ENCODE measurements at places on chromosomes 3 and 15.

- DNase-seq: no peak
Measured at GRCh38 chr15:45351227-45351626, 27.1 kb downstream of the GATM start.

GRCh38 chr15:36793205-36793873, 213.9 kb downstream of the CDIN1 start:
- DNase-seq: no peak

DNA sequence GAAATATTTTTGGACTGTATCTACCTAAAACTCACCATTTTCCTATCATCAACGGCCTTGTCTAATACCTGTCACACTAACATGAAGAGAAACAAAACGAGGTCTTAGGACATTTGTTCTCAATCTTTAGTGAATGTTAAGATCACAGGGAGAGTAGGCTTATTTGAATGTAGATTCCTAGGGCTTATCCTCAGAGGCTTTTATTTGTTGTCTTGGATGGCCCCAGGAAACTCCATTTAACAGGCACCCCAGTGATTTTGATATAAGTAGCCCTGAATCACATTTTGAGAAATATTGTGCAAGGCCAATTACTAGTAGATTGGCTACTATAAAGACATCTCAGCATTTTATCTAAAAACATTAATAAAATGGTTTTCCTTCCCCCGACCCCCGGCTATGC, 367.4 kb downstream of the GAP43 start:
- DNase-seq: no peak

- DNase-seq: no peak
Measured at GRCh38 chr3:73228959-73229358, 167.5 kb downstream of the EBLN2 start.

DNA sequence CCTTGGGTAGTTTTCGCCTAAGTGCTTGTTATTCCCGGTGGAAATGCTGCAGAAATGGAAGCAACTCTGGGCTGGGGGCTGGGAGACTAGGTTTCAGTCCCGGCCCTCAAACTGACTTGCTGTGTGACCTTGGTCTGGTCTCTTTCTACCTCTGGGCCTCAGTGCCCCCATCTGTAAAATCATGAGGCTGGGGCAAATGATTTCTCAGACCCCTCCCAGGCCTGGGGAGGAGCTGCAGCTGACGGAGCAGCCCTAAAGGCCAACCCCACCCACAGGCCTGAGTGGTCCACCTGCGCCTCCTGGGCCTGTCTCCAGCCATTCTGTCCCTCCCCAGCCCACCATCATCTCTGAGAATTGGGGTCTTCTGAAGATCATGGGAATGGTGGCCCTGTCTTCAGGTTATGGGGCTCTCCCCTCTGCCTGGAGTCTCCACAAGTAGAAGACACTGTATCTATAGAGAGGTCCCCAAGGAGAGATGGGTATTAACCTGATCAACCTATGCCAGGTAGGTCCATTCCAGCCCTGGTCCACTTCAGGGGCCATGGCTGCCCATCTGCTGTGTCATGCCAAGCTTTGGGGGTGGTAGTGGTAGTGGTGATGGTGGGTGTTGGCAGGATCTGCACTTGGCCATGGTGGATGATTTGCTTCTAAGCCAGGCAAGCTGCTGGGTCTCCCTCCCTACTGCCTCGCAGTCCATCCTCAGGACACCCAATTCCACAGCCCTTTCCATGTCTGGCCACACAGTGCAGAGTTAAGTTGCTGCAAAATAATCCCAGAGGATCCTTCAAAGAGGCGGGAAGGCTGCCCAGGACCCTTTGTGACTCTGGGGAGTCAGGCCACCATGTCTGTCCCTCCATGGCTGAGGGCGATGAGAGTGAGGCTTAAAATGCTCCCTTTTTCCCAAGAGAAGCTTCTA, 46.0 kb downstream of the ITGA11 start:
- no peak for DNase-seq

DNA sequence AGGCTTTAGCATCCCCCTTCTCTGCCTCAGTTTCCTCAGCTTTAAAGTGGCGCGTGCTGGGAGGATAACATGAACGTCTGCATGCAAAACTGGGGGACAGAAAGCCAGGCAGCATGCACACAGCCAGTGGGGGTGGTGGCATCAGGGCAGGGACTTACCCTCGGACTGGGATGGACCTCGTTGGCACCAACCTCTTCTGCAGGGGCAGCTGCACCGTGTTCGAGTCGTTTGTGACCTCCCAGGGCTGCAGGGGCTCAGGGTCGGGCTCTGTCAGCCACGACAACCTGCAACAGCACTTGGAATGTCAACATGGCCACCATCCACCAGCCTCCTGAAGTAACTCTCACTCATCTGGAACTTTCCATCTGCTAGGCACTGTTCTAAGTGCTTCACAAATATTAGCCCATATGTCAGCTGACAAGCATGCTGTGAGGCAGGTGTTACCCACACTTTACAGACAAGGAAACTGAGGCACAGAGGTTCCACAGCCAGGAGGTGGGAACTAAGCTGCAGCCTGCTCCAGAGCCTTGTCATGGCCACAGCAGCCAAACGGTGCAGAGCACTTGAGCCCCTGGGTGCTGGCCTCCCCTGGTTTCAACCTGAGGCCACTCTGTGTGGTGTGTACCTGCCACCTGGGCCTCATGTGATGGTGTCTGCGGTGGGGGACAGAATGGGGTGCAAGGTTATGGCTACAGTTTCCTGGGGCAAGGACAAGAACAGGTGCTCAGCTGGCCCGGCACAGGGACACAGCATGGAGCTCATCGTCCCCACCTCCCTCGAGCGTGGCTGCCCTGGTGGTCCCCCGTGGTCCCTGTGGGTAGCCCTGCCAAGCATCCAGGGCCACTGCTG, 6.7 kb downstream of the C3orf22 start:
- DNase-seq: no peak

DNA sequence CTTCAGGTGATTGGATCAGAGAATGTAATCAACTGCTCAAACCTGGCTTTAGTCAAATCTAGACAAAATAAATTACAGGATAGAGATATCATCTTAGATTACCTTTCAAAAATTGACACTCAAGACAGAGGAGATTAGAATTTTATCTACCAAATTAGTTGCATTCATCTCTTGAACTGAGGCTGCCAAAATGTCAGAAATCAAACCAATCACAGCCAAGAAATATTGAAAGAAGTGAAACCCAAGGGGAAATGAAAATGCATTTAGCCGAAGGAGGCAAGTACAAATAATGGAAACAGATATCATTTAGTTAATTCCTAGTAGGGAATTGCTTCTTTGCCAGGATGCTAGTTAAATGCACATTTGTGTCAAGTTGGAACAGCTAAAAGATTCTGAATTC, 261.1 kb upstream of the PDZRN3 start:
- no peak for DNase-seq

- DNase-seq: no peak
Measured at GRCh38 chr3:4634894-4635293, 141.7 kb downstream of the ITPR1 start.

- no peak for DNase-seq
Measured at GRCh38 chr3:42264399-42265058, 1.5 kb downstream of the CCK start.

- peak; percentile 74 for DNase-seq
Measured at GRCh38 chr3:71070497-71071463, 512.7 kb downstream of the FOXP1 start.

GRCh38 chr3:130627143-130627855, 110.3 kb downstream of the COL6A6 start:
- no peak for DNase-seq

GRCh38 chr15:29612096-29612495, 210.2 kb downstream of the TJP1 start:
- peak; percentile 87 for DNase-seq

GRCh38 chr15:33675246-33675645, 293.1 kb upstream of the CHRM5 start:
- DNase-seq: no peak

DNA sequence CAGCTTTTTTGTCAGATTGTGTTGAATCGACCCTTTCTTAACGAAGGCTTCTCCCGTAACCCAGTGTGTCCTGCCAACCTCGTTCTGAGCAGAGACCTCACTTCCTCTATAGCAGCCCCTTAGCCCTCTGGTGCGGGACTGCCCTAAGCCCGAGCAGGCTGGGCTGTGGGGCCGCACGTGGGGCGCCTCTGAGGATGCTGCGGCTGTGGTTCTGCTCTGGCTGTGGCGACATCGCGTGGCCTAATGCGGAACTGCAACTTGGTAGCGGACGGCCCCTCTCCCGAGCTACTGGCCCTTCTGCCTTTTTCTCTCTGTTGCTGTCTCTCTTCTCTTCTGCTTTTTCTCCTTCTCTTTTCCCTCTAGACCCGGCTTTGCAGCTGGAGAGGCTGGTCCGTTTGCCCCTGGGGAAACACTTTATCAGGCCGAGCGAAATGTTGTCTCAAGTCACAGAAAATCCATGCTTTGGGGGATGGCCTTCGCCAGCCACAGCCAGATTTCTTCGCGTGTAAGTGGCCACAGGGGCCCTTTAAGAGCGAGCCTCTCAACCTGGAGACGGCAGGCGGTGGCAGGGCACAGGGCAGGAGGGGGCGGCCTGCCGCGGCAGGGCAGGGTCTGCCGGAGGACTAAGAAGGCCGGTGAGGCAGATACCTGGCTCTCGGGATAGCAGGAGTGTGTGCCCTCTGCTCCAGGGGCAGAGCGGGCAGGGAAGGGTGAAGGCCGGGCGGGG, 19.4 kb upstream of the KIF23 start:
- peak; percentile 54 for DNase-seq

DNA sequence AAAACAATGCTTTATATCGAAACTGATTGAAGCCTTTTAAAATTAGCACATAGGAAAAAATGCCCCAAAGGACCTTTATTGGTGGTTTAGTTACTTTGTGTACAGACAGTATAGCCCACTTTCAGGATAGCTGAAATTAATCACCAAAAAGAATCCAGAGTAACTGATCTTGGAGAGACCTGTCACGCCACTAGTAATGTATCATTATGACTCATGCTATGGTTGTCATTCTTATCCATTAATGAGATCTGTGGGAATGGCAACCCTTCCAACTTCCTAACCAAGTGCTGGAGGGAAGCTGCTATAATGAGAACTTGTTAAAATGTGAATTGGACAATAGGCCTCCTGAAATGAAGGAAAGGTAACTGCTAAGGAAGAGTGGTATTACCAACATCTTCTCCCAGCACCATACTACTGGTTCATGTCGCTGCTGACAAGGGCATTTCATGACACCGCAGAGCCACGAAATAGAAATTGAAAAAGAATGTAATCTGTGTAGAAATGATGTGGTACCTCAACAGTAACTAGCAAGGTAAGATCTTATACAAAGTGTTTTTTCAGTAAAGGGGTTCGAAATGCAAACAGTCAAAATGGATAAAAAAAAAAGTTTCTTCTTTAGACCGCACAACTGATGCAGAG, 7.1 kb upstream of the EMC4 start:
- DNase-seq: peak; percentile 42

GRCh38 chr3:11140030-11140712, 14.1 kb upstream of the HRH1 start:
- DNase-seq: no peak

DNA sequence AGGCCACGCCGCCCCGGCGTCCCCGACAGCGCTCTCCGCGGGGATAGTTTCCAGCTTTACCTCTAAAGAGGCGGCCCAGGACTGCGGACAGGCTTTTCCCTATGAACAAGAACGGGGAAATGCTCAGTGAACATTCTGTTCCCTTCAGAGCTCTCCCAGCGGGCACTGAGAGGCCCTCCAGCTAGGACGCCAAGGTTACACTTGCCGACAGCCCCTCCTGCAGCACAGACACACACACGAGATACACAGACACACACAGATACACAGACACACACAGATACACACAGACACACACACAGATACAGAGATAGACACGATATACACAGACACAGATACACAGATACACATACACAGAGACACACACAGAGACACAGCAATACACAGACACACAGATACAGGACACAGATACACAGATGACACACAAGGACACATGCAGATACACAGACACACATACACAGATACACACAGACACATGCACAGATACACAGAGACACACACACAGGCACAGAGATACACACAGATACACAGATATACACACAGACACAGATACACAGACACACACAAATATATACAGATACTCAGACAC, 533 bp upstream of the OCA2 start:
- DNase-seq: peak; percentile 32

DNA sequence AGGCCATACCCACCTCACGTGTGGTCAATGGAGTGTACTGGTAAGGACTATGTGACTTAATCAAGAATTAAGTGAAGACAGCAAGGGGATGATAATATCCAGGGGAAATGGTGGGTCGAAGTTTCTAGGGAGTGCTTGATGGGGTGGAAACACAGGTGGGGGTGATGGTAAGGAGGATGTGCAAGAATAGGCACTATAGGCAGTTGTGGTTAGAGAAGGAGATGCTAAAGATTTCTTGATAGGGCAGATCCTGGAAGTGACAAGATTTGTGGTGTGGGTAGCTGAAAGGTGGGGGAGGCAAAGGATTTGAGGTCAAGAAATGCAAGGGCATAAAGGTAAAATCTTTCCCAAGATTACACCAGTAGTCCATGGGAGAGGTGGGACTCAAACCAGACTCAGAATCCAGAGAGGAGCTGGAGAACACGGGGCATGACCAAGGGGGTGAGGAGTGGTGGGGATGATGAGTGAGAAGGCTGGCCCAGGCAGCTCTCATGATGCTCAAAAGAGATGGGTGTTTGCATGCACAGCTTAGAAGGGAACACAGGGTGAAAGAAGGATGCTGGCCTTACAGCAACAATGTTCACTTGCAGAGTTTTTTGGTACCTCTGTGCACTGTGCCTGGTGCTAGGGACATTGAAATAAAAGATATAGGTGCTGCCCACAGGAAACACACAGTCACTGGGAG, 78.4 kb downstream of the CCR1 start:
- no peak for DNase-seq

- DNase-seq: no peak
Measured at GRCh38 chr3:171129827-171130226, 103.3 kb upstream of the SLC2A2 start.

DNA sequence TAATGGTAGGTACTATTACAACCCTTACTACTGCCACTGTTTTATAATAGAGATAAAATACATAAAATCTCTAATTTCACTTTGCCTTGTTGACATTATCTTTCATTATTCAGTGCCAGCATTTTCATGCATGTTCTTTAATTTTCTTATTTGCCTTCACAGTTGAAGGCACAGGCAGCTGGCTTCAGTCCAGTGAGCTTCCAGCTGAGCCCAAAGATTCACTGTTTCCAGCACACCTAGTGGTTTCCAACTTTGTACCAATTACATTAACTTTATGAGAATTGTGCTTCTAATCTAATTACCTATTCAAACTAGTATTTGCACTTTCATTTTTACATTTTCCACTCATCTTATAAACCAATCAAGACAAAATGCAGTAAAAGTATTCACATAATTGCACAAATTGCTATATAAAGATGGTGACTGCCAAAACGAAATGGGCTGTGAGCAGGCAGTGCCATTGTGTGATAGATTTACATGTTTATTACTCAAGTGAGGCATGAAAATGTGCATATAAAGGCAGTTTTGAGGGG, 228.3 kb downstream of the MFSD1 start:
- DNase-seq: no peak

Measured in amniotic epithelial cell (primary cell).